ENCODE measurements at places on chromosomes 1 and 21. TPM values are rescaled to one million over a fixed set of nuclear protein-coding genes. Genes with fewer than 3 reads are reported as not detected.

DNA sequence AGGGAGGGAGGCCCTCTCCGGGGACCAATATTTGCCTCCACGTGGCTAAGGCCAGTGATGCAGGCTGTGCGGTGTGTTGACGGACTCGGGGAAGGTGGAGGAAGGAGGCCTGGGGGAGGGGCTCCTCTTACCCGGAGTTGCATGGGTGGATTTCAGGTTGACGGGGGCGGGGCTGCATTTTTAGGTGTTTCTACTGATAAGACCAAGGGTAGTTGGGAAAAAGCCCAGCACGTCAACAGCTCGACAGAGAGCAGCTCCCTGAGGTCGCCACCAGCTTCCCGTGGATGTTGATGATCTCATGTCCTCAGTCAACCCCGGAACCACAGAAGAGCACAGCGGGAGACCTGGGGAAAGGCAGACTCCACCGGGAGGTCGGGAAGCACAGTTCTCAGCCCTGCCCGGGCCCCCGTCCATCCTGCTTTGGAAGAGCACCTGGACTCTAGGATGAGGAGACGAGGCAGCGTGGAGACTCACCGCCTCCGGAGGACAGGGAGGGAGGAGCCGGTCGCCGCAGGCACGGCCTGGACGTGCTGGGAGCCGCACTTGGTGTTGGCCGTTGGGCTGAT is 32.9 kb upstream of the COL6A1 start:
- no peak for DNase-seq

DNA sequence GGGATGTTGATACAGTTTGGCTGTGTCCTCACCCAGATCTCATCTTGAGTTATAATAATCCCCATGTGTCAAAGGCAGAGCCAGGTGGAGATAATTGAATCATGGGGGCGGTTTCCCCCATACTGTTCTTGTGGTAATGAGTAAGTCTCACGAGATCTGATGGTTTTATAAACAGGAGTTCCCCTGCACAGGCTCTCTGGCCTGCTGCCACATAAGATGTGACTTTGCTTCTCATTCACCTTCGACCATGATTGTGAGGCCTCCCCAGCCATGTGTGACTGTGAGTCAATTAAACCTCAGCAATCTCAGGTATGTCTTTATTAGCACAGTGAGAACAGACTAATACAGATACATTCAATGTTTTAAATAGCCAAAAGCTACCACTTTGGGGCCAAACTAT is 41.1 kb downstream of the SLC35F3 start:
- DNase-seq: no peak

- no peak for DNase-seq
Measured at GRCh38 chr1:105210747-105211146, 1461.0 kb downstream of the AMY1C start.

DNA sequence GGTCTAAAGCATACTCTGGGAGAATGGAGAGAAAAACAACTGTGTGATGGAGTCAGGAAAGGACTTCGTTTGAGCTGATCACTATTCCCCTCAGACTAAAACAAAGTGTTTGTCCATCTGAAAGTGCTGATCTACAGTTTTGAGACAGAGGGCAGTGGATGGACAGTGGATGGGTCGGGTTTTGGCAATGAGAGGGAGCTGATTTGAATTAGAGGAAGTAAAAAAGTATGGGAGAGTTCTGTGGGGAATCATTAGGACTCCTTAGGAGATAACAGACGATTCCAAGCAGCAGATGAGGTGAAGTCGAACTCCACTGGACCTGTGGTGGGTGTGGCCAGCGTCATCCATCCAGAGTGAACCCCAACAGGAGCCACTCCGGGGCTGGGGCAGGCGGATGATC is 62.3 kb downstream of the PTGS2 start:
- DNase-seq: no peak

- DNase-seq: no peak
Measured at GRCh38 chr1:203799971-203800370, 4.5 kb downstream of the ZBED6 start.

GRCh38 chr1:187411118-187411517 is 582.4 kb downstream of the PLA2G4A start:
- no peak for DNase-seq

DNA sequence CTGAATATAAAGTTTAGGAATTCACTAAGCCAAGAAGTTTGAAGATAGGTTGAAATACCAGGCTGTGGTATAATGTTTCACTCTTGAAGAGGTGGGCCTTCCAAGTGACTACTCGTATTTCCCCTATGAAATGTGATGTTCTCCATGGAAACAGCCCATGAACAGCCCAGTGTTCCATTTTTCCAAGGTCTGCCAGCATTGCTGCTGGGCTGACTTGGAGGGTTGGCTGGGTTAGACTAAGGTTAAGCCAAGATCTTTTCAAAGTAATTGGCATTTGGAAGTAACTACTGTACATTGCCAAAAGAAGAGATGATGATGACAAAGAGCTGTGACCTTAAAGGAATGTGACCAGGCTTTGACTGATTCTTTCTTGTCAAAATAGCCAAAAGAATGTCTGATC is 73.8 kb downstream of the RPE65 start:
- no peak for DNase-seq

- DNase-seq: no peak
Measured at GRCh38 chr21:15152591-15152990, 87.8 kb upstream of the NRIP1 start.

DNA sequence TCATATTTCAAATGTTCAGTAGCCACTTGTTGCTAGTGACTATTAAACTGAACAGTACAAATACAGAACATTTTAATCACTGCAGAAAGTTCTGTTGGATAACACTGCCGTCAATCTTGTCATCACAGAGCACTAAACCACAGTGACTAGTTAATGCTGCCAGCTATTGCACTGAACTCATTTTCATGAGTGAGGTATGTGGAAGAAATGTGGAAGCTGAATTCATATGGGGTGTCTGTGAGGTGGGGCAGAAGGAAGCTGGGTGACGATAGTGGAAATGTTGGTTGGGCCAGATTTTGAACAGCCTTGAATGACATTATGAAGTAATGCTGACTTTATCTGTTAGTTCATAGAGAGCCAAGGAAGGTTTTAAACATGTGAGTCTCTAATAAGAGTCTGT is 49.6 kb downstream of the OSBPL9 start:
- DNase-seq: no peak

GRCh38 chr1:12129624-12130023 is 37.2 kb upstream of the TNFRSF1B start:
- no peak for DNase-seq

DNA sequence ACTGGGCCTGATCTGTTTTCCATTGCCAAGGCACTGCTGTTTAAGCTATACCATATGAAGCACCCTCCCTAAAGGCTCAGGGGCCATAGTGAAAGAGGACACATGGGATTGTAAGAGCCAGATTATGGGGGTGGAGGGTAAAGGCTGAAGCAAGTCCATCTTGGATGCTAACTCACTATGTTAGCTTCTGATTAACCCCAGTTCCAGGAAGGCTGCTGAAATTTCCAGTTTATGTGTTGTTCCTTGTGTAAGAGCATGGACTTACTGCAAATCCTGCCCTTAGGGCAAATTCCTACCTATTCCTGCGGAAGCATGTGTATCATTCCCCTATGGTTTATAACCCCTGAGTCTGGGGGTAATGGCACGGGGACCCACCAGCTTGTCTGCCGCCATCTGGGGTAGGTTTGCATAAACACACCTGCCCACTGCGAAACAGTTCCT is 91.8 kb upstream of the SERBP1 start:
- no peak for DNase-seq

Gene OR14C36
- not detected for polyA plus RNA-seq

Gene CELA3A
- polyA plus RNA-seq: not detected

Gene FOXO6
- 1.4 TPM for polyA plus RNA-seq

Gene MCOLN2
- polyA plus RNA-seq: 0.19 TPM

Gene OR2T35
- polyA plus RNA-seq: not detected

Gene CLDN8
- 81.3 TPM for polyA plus RNA-seq
